Astrocyte (in vitro differentiated cells and primary cell): ENCODE measurements at places on chromosomes 6 and 20.

GRCh38 chr6:82882363-82883023 lies 183.1 kb downstream of the UBE3D start:
- DNase-seq = no peak

DNA sequence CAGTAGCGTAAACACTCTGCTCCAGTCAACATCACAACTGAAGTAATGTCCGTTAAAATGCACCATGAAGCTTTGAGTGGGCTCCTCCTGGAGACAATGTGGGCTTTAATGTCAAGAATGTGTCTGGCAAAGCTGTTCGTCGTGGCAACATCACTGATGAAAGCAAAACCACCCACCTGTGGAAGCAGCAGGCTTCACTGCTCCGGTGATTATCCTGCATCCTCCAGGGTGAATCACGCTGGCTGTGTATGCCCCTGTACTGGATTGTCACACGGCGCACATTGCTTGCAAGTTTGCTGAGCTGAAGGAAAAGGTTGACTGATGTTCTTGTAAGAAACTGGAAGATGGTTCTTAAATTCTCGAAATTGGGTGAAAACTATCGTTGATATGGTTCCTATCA lies 128.5 kb downstream of the MOXD1 start:
- no peak for DNase-seq

DNA sequence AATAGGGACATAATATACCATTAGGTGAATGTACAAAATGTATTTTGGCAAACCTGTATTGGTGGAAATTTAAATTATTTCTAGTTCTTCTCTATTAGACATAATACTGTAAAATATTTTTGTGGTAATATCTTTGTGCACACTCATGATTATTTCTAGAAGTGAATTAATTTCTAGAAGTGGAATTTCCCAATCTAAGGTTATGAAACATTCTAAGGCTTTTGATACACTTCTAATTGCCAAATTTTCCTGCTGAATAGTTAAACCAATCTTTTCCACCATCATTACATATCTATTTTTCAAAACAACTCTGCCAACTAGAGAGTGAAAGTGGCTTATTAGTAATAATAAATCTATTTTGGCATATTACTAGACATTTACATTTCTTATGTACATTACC lies 1.8 kb upstream of the CCND3 start:
- DNase-seq = no peak

DNA sequence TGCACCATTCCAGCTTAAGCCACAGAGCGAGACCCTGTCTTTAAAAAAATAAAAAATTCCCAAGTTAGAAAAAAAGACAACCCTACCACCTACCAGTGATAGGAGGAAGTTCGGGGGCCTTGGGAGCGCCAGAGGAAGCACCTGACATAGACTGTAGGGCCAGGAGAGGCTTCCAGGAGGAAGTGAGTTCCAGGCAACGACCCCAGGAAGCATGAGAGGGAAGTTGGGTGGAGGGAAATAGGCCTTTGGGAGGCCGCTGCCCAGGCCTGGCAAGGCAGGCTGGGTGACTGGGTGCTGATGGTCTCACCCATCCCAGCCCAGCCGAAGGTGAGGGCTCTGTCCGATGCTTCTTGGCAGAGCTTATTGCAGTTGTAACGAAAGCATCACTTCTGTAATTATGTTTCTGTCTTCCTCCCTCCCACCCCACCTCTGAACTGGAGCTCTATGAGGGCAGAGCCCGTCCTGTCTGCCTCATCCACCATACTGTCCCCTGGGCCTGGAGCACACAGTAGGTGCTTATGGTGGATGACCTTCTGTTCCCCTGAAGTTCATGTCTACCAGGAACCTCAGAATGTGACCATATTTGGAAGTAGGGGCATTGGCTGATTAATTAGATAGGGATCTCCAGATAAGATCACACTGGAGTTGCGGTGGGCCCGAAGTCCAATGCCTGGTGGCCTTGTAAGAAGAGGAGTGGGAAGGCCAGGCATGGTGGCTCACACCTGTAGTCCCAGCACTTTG lies 54.1 kb downstream of the UBE2V1 start:
- no peak for DNase-seq

DNA sequence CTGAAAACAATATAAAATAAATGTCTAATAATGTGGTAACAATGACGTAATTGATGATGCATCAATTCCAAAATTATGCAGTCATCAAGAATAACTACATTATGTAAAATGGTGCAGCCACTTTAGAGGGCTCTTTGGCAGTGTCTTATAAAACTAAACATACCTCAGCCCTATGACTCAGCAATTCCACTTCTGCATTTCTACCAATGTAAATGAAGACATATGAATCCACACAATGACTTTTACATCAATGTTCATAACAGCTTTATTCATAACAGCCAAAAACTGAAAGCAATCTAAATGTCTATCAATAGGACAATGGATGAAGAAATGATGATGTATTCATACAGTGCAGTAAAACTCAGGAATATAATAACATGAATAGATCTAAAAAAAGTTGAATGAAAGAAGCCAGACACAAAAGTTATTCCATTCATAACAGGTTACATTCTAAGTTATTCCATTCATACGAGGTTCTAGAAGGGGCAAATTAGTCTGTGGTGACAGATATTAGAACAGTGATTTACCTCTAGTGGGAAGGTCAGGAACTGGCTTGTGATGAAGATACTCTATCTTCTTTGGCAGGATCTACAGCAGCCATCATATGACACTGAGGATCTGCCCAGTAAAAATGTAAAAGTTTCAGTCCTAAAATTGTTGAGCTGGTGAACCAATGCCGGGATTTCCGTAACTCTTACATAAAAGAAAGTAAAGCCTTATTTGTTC lies 396.1 kb downstream of the PLCB1 start:
- DNase-seq = peak; percentile 85
